ENCODE measurements at places on chromosomes 7 and 10.

GRCh38 chr7:113824117-113824823 lies 94.5 kb downstream of the PPP1R3A start:
- no peak for DNase-seq

DNA sequence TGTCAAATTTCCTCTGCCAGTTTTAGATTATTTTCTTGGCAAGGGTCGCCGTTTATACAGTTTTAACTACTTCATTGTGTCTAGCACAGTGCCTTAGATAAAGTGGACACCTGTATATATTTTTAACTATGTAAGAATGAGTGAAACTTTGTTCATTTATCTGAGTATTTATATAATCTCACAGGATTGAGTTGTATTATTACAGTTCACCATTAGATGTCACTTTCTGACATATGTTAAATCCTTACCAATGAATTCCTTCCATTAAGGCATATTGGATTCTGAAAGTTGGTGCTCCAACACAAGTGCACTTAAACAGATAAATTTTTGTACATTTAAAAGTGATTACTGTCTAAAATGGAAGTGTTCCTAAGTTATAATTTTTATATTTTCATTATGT lies 43.0 kb downstream of the ZMYND11 start:
- no peak for DNase-seq

DNA sequence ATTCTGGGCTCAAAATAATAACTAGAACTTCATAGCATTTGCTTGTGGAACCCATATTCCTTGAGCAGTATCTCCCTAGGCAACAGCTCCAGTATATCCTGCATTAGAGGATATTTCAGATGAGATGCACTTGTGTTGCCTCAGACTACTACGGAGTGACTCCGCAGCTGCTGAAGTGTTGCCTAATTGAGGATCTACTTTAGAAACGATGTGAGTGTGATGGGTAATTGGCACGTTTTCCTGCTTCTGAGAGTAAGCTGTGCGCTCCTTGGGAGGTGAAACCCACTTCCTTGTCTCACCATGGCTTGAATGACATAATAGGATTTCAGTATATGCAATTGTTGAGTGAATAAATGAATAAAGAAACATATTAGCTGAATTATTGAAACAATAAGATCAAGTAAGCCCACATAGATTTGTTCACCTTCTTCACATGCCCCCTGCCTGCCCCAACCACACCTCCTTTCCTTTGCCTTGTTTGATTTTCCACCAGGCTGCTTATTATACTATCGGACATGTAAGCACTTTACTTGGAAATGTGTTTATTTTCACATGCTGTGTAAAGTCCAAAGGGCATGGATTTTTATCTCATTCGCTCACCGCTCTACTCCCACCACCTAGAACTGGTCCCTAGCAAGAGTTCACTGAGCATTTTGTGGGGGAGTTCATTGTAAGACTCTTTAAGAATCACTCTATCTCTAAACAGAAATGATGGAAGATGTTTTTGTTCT lies 303.8 kb downstream of the KCNMA1 start:
- no peak for DNase-seq

GRCh38 chr10:17785276-17785930 lies 23.7 kb upstream of the MRC1 start:
- no peak for DNase-seq

DNA sequence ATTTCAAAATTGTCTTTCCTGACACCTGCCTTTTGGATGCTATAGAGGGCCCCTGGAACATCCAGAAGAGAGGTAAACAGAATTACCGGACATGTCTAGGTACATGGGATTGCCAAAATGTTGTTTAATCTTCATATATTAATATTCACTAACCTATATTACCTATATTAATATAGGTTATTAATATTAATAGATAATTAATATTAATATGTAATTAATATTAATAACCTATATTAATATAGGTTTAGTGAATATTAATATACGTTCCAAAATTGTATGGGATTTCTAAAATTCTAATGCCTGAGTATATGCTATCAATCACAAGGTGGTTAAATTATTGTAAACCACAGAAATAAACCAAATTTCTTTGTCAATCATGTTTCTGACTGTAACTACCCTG lies 17.4 kb downstream of the TOMM7 start:
- DNase-seq, result no peak

DNA sequence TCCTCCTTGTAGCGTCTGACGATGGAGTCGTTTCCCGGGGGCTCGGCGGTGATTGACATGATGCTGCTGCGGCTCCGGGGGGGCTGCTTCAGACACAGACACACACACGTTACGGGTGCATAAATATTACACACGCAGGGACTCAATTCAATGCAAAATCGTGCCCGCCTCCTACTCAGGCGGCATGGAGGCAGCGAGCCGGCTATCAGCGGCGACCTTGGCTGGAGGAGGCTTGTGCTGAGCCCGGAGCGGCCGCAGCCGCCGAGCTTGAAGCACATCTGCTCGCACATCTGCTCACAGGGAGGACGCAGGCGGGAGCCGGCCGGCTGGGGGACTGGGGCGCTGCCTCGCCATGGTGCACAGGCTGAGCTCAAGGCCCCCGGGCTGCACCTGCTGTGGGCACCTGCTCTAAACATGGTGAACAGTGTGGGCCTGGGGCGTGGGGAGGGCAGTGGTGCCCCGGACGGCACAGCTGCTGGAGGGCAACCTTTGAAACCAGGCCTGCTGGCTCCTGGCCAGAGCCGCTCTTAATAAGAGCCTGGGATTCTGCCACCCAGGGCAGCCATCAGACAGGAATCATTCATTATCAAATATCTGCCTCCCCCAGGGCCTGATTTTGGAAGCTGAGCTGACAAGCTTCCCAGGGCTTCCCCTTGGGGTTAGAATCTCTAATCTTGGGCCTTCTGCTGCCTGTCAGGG lies 84.7 kb upstream of the GNA12 start:
- no peak for DNase-seq

GRCh38 chr10:92688927-92689662 lies 660 bp upstream of the HHEX start:
- DNase-seq, result no peak
